GM04504 (cell line): ENCODE measurements at places on chromosomes 7 and 10.
A peak's percentile ranks its signal among the peaks of the same experiment; 100 is the strongest.

DNA sequence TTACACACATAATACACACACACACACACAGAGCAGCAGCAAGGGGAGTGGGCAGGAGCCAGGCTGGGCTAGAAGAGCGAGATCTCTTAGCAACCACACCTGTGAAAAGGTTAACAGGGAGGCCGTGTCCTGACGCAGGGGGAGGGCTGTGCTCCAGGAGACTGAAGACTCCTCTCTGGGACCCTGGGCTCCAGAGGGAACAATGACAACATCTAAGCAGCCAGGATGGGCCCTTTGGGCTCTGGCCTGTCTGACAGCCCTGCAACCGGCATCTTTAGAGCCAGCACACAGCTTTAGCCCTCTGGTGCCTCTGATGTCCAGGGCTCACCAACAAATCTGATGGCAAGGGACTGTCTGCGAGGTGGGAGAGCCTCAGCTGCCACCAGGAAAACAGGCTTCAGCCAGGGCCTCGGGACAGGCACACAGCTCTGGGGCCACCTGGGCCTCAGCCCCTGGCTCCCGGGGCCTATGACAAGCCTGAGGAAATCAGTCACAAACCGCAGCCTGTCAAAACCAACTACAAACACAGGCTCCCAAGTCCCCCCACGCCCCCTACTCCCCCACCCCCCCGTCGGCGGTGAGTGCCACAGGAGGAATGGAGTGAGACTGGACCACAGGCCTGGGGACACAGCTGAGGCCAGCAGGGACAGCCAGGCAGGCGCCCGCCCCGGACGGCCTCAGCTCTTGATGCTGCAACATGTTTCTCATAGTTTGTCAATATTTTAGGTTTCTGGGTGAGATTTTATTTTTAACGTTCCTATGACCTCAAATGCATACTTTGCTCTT is 102.8 kb downstream of the TNS3 start:
- DNase-seq = no peak

DNA sequence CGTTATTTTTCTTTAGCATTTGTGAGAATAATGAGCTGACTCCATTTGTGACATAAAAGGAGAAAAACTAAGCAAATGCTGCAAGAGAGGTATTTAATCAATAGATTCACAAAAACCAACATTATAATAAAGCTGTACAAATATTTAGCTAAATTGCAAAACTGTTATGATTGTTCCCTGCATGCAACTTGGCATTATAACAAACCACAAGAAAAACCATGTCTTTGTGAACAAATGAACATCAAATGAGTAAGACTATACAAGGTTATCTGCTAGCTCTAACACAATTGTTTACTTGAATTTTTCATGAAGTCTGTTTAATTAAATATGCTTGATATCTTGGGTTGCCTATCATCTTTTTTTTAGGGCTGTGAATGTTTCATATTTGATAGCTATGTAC is 50.8 kb upstream of the PPP1R9A start:
- no peak for DNase-seq

DNA sequence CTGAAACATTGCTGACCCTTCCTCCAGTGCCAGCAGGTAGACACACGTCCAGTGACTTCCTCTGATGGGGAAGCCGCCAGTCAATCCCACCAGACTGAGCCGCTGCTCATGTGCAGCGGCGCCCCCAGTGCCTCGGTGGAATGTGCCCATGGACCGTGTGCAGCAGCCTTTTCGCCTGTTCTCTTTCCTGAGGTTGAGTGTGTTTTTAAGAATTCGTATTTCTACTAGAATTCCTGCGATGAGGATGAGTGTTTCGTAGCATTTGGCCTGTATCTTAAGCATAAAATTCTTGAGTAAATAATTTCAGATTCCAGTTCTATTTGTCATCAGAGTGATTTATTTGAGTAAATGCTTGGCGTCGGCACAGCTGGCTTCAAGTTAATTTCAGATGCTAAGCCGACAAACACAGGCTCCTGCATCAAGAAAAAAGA is 35.4 kb downstream of the BNIP3 start:
- DNase-seq = peak; percentile 50

- DNase-seq = no peak
Observed at GRCh38 chr7:140229101-140229525, 52.3 kb upstream of the KDM7A start.

DNA sequence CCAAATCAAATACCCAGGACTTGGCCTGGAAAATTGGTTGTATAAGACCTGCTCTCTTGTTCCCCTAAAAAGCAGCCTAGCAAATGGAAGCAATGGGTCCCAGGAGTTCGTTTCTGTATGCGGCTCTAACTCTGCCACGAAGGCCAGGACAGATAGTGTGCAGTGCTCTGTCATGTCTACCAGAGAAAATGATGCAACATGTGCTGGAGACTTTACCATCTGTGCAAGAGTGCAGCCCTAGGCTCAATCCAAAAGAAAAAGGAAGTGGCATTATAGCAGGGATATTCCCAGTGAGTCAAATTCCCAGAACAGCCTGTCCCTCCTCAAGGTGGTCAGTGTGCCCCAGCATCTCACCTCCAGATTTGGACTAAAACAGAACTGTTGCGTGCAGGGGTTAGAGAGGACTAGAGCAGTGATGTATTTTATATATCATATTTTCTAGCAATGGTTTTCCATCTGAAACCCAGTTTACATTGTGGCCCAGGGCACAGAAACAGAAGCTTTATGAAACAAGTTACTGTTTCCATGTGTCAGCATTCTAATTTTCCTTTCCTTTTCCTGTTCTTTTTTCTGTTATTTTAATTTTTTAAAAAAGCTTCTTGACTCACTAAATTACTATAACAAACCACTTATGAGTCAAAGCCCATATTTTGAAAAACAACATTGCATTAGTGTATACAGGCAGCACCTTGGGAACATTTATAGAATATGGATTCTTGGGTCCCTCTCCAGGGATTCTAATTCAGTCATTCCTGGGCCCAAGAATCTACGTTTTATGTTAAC is 311.2 kb downstream of the RNLS start:
- no peak for DNase-seq

- DNase-seq = no peak
Observed at GRCh38 chr7:51078653-51079052, 238.0 kb downstream of the COBL start.

DNA sequence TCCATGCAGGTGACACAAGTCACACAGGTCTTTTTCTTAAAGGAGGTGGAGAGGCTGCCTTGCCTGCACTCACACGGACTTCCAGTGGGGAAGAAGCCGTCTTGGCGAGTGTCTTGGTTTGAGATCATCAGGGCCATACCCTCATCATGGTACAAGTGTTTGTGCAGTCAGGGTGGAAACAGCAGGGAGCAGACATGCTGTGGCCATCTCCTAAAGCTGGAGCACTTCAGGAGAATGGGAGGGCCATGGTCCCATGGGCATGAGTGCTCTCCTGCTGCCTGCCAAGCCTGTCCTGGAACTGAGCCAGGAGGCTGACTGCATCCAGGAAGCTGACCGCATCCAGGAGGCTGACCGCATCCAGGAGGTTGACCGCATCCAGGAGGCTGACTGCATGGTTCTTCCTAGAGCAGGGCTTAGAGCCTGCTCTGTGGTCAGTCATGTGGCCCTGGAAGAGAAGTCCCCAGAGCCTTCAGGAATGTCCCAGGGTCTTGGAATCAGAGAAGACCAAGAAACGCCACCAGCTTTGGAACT is 98.4 kb downstream of the ADARB2 start:
- DNase-seq = no peak

DNA sequence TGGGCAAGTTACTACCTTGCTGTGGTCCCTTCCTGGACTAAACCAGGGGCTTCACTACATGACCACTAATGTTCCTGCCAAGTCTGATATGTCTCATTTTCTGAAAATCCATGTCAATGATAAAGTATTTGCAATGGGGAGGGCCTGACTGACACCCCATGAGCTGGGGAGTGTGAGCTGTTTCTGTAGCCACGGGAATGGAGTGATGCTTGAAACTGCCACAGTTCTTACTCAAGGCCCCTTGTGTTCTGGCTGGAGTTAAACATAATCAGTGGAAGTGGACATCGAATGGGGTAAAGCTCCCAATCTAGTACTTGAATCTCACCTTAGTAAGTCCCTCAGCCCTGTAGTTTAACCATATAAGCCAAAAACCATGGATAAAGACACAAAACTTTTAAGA is 61.9 kb upstream of the PDLIM1 start:
- DNase-seq = no peak

DNA sequence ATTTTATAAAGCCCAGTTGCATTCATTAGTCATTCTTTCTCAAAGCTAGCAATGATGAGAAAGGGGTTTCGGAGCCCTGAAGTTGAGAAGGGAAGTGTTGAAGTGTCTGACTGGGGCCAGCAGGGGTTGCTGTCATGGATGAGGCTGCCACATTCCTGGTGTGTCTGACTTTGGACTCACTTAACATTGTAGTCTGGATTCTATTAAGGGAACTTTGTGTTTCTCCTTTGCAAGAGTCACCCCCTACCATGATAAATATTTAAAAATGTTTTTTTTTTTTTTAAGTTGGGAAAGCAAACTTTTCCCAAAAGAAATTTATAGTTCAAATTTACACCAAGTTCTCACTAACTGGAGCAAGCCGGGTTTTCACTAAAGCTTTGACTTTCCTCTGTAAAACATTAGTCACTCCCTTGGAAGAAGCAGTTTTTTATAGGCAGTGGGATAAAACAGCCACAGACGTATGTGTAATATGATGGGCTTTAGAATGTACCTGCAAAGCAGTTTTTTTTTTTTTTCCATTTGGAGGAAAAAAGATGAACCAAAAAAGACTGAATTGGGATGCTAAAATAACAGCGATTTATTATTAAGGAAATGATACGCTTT is 243.6 kb downstream of the TWIST1 start:
- peak; percentile 20 for DNase-seq

DNA sequence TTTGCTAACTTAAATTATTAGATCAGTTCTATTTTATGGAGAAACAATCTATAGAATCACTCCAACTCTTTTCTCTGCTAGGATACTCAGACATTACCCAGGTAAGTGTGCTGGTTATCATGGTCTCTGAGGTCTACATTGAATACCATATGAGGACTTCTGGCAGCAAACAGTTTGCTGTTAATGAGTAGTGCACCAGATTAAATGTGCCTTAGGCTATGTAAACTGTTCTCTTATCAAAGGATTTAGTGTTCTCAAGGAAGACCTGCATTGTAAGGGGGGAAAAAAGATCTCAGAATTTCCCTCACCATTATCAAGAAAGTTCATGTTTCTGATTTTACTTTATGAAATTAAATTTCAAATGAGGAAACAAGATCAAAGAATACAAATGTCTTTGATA is 107.5 kb downstream of the ITGB8 start:
- no peak for DNase-seq

DNA sequence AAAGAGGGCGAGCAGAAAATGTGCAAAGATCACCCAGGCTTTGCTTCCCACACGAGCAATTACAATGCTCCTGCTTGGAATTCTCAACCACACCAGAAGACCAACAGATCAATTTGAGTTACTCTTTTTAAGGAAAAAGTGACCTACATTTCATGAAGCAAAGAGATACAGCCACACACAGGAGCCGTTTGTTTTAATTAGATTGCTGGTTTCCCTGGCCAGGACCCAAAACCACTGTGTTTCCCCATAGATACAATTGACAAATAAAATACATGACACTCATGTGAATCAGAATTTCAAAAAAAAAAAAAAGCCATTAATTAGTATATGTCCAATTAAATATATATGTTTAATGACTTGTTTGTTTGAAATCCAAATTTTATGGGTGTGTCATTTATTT is 458.3 kb downstream of the PLXDC2 start:
- no peak for DNase-seq

DNA sequence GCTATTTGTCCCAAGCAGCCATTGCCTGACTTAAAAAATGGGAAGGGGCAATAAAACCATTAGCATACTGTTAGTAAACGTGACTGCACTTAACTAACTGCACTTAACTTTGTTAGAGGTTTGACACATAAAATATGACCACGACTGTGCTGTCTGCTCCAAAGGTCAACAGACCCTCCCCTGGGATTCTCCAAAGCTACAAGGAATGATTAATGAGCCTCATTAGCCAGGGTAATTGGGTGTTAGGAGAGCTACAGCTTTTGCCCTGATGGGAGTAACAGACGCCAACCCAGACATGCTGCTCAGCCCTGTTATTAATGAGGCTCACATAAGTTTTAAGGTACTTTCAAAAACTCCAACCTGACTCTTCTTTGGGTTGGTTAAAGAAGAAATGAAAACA is 129.4 kb upstream of the PLPP4 start:
- no peak for DNase-seq

GRCh38 chr7:36204929-36205635 is 52.0 kb downstream of the EEPD1 start:
- no peak for DNase-seq

DNA sequence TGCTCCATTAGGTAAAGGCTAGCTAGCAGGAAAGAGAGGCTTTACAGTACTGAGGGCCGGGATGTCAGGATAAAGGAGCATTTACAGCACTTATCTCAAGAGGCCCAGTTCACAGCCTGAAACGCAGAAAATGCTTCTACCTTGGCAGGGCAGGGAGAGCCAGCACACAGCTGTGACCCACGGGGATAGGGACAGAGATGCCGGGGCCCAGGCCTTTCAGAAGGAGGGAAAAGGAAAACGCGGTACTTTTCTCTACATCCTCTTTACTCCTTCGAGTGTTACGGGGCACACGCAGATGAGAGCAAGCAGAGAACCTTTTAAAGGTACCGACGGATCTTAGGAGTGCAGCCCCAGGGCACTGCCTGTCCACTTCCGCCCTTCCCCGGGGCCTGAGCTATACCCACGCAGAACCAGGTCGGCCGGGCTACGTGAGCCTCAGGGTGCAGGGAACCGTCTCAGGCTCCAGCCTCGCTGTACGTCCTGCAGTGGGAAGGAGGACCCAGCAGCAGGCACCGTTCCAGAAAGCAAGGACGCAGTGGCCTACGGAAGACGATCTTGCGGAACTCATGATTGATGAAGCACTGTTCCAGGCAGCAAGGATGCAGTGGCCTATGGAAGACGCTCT is 232.3 kb downstream of the ELFN1 start:
- DNase-seq = no peak

- DNase-seq = no peak
Observed at GRCh38 chr10:129126982-129127381, 340.1 kb upstream of the MGMT start.

DNA sequence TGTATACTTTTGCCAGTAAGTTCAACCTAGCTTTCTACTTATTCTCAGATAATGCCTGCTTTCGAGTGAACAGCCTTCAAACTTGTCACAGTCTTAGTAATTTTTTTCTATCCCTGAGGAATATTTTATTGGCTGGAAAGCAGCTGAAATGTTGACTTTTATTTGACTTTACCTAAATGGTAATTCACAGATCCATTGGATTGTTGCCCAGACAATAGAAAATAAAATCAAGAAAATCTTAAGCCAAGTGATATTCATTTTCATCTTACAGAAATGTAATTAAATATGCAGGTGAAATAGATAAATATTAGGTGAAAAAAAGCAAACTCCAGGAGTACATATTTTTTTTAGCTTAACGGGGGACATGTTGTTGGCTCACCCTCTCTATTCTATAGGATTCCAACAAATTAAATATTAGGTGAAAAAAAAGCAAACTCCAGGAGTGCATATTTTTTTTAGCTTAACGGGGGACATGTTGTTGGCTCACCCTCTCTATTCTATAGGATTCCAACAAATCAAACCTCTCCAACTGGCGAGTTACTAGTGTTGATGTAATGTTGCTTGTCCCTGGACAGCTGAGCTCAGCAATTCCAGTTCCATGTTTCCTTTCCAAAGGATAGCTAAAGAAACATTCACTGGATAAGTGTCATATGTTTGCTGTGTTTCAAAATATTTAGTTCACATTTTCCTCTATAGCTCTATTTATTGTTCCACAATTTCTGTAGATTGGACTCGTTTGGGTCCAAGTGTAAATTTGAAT is 4.2 kb downstream of the TMEM26 start:
- DNase-seq = no peak
